ENCODE measurements at places on chromosomes 2 and 18. TPM values are rescaled to one million over a fixed set of nuclear protein-coding genes. Genes with fewer than 3 reads are reported as not detected.

- H3K27me3 ChIP-seq: peaks cover 2% of the 10 kb centered on the region
- no peak for DNase-seq
- H3K36me3 ChIP-seq: no peaks in the 10 kb centered on the region
- H3K4me3 ChIP-seq: no peak overlapping the region
- peaks cover 10% of the 10 kb centered on the region for H3K4me1 ChIP-seq
Measured at GRCh38 chr2:216017365-216017764, 4.0 kb upstream of the MREG start.

DNA sequence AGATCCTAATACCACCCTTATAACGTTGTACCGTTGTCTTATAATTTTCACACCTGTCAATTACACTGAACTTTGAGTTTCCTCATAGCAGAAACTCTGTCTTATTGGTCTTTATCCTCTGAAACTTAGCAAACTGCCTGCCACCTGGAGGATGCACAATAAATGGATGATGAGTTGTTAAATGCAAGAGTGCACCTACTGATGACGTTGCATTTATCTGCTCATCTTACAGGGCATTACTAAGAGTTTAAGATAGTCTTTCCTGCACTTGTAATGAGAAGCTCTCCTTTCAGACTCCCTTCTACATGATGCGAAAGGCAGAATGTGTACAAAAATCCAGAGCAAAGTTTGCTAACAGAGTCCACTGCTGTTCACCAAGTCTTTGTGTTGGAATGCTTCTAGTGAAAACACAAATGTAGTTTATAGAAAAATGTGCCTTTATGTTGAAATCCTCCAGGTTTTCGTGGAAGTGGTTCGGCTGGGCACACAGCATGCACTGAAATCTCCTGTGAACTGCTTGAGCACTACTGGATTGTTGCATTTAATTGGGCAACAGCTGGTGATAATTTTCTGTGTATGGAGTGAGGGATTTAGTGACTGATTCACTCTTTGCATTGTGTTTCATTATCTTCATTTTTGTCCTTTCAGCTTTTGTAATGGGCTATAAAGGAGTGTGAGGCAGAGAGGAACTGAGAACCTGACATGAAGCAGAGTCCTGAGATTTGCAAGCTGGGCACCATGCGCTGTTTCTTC lies 665.8 kb upstream of the ID2 start:
- no peaks in the 10 kb centered on the region for H3K4me1 ChIP-seq
- H3K27ac ChIP-seq: no peak overlapping the region
- H3K4me3 ChIP-seq: no peak overlapping the region

DNA sequence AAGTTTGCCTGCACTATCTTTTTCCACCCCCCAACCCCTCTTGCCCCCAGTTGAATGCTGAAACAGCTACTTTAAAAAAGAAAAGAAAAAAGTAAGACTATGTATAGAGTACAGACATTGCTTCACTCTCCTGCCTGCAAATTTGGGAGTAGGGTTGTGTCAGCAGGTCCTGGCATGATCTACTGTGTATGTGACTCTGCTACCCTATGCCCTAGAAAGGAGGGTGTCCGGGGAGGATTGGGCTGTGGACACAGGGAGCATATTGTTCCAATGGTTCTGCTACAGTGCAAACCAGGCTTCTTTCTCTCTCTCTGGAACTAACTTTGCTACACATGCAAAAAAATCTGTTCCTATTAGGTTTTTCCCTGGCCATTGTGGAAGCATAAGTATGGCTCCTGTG lies 9.9 kb upstream of the ZEB2 start:
- H3K4me3 ChIP-seq: no peak overlapping the region
- H3K36me3 ChIP-seq: no peaks in the 10 kb centered on the region
- peaks cover 3% of the 10 kb centered on the region for H3K4me1 ChIP-seq
- no peak for DNase-seq
- no peaks in the 10 kb centered on the region for H3K27me3 ChIP-seq

GALNT14 gene
- 0.21 TPM for total RNA-seq

DNA sequence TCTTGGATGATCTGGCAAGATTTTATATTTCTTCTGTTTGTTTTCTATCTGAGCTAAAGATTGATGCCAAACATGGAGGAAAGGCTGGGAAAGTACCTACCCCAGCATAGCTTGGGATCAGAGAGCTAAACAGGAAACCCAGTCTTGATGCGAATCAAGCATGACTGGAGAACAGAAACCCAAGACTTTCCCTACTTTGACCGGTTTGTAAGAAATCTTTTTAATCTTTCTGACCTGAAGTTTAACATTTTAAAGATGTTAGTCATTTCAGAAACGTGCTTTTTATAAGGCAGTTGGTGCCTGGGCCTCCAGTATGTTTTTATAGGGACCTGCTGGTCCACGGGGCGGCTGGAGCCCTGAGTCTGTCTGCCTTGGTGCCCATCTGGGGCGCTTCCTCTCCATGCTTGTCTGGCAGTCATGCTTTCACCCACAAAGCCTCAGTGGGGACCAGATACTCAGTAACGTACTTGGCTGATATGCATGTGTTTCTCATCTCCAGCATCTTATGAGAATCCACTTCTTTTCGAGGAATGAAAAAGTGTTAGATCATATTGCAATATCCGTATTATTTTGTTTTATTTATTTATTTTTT lies 266.5 kb downstream of the PTGR3 start:
- peaks cover 40% of the 10 kb centered on the region for H3K4me1 ChIP-seq
- no peaks in the 10 kb centered on the region for H3K27me3 ChIP-seq
- no peak for DNase-seq
- H3K4me3 ChIP-seq: no peak overlapping the region

C2orf72 gene
- total RNA-seq: 0.41 TPM

All from SJSA1 (cell line).